ENCODE measurements at places on chromosomes 16 and 17.
A peak's percentile ranks its signal among the peaks of the same experiment; 100 is the strongest.

DNA sequence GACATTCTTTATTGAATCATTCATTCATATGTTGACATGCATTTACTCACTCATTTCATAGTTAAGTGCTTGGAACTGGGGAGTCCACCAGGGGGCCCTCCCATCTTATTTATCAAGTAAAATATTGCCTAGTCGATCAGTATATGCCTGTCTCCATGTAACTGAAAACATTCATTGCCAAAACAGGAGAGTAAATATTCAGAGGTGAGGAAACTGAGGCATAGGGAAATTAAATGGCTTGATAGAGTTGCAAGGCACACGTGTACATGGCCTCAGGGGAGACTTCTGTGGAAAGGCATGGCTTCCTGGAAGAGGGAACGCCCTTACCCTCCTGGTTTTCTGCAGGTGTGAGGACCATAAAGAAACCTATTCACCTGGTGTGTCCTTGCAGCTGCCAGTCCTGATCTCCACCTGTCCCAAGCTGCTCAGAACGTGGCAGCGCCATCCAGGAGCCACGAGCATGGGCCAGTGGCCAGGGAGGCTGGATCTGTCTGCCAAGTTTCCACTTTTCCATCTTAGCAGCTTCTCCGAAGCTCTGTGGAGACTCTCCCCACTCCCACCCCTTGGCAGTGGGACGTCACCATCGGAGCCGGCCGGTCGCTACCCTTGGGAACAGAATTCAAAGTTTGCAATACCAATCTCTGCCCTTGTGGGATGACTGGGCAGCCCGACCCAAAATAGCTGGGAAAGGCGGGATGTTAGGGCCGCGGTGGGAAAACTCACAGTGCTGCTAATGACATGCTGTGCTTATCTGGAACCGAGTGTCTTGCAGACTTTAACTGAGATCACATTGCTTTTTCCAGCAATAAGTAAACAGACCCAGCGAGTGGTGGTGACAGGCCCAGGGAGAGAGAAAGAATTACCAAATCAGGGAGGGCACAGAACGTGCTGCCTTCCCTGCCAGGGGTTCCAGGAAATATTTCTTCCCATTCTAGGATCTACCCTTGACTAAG, 4.1 kb upstream of the C1QTNF1 start:
- DNase-seq = peak; percentile 34

DNA sequence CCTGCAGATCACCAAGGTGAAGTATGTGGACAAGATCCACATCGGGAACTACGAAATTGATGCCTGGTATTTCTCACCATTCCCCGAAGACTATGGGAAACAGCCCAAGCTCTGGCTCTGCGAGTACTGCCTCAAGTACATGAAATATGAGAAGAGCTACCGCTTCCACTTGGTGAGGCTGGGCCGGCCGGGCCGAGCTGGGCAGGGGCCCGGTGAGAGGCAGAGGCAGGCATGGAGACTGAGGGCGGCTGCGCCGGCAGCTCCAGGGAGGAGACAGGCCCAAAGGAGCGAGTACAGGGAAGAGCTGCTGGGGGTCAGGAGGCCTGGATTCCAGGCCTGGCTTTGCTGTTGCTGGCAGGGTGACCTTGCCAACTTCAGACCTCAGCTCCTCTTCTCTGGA, 8.3 kb downstream of the PRSS8 start:
- DNase-seq = no peak

- DNase-seq = no peak
These were observed 18.5 kb downstream of the CYTH1 start for GRCh38 chr17:78763561-78763960.

DNA sequence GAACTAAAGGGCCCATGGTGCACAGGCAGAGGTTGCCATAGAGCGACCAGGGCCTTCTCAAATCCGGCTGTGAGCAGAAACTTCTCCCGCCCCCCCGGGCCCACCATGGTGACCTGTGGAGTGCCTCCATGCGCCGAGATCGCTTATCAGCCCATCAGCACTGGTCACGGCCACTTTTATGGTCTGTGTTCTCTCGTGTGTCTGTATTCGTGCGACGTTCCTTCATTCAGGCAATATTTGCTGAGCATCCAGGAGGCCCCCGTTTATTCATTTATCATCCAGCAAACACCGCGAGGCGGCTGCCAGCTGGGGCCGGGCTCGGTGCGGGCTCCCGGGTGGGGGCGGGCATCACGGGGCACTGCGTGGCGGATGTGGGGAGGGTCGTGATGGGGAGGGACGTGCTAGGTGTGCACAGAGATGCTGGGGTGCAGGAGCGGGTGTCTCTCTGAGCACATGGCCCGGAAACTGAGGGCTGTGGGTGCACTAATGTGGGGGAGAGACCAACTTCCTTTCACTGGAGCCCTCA, 88.0 kb upstream of the CBX4 start:
- no peak for DNase-seq

DNA sequence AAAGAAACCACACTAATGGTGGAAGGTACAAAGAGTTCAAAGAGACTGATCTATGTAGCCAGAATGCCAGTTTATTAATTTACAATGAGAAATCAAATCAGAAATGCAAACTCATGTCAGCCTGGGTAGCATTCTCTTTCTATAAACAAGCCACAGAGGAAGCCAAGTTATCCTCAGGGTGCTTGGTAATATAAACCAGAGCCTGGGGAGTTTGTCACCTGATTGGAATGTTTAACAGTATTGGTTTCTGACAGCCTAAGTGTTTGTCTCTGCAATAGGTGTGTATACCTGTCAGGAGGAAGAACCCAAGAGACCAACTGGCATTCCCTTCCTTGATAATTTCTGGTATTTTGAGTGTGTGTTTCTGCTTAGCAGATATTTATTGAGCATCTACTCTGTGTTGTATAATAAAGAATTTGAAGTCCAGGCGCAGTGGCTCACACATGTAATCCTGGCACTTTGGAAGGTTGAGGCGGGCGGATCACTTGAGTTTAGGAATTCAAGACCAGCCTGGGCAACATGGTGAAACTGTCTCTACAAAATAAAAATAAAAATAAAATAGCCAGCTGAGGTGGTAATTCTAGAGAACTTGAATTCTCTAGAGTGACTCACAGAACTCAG, 3.1 kb upstream of the C17orf58 start:
- no peak for DNase-seq

DNA sequence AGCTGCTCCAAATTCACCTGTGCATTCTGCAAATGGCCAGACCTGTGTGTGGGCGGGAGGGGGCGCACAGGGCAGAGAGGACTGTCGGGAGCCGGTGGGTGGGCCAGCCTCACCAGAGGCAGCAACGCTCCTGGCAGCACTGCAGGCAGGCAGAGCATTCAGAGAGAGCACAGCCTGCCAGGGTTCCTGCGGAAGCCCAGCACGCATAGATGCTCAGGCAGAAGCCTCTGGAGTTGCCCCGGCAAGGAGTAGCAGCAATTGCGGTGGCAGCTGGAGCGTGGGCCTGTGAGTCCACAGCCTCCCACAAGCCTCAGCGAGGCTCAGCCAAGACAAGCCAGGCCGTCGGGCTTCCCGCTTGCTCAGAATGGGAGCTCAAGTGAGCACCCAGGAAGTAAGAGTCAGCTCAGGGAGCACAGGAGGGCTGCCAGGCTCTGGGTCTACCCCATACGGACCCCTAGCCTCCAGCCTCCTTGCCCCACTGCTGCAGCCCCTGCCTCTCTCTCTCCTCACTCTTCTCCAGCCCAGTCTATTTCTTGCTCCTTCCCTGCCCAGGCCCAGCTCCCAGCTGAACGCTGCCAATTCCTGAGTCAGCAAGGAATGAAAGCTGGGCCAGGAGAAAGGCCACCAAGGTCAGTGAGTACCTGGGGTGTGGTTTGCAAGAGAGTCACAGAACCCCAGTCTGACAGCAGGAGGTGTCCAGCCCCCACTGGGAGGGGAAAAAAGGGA, 9.6 kb downstream of the EMC6 start:
- DNase-seq = no peak

GRCh38 chr16:57897996-57898395, 72.9 kb downstream of the CNGB1 start:
- no peak for DNase-seq

DNA sequence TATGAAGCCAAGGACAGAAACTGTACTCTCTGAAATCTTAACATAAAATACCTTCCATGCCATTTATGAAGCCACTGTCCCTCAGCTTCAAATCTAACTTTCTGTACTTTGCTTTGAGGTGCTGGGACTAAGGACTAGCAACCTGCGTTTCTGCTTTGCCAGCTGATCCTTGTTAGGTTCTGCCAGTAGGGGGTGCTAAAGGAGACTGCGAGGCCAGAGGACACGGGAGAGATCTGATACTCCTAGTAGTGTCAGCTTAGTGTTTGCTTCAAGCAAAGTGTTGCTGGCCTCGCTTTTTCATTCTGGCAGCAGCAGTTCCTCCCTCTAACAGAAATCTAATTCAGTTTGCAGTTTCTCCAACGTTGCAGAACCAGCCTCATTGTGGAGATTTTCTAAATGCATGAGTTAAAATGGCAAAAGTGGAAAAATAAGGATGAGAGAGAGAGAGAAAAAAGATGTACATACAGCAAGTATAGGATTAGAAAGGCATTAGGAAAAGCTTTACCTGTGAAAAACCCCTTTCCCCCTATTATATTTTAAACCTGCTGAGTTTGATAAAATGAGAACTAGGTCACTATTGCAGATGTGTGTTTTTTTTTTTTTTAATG, 297.5 kb downstream of the CA10 start:
- no peak for DNase-seq

- DNase-seq = no peak
These were observed 118.5 kb upstream of the ZNF267 start for GRCh38 chr16:31754998-31755615.

DNA sequence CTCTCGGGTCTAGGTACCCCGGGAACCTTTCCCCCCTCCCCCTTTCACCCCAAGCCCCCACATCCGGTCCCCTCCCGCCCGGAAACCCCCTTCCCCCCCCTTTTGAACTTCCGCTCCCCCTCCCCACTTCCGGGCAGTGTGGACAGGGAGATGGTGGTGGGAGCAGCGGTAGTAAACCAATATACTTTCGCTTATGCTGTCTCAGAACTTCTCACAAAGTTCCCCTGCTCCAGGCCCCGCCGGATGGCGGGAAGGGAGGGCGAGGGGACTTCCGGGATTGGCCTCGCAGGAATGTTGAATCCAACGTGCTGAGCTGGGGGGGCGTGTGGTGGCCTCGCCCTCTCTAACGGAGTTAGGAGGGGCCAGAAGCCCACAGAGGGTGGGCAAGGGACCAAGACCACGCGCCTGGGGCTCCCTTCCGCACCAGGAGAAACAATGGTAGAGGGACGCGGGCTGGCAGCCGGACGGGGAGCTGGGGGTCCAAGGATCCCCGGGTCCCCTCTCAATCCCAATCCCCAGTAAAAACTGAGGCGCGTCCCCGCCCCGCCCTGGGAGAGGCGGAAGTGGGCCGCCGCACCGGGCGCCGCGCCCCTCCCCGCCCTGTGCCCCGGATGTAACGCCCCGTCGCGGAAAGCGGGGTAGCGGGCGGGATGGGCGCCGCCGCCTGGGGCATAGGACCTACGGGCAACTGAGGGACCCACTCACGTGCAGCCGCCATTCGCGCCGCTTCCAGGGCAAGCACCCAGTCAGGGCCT, 742 bp downstream of the PFN1 start:
- peak; percentile 63 for DNase-seq

DNA sequence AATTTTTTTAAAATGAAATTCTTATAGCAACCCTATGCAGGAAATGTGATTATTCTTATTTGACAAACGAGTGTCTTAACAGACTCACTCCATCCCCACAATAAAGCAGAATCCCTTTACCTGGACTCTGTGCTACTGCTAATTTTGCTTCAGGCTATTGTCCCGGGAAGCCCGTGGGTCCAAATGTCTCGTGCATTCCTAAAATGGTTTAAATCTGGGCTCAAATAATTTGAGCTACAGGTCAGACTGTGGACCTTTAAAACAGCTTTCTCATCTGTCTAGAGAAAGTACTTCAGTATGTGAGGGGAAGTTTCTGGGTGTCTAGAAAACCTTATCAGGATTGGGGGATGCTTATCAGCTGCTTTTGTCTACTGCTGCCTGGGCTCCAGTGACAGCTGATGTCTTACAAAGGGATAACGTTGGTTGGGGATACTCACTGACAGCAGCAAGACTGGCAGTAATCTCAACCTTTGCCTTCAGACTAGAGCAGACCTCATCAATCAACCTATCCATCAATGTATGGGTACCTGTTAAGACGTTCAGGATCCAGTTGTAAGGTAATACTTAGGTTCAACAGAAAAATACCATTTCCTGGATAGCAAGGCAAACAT, 197.9 kb upstream of the CDH11 start:
- DNase-seq = no peak

- DNase-seq = no peak
These were observed 4.3 kb upstream of the HES7 start for GRCh38 chr17:8128125-8128784.

DNA sequence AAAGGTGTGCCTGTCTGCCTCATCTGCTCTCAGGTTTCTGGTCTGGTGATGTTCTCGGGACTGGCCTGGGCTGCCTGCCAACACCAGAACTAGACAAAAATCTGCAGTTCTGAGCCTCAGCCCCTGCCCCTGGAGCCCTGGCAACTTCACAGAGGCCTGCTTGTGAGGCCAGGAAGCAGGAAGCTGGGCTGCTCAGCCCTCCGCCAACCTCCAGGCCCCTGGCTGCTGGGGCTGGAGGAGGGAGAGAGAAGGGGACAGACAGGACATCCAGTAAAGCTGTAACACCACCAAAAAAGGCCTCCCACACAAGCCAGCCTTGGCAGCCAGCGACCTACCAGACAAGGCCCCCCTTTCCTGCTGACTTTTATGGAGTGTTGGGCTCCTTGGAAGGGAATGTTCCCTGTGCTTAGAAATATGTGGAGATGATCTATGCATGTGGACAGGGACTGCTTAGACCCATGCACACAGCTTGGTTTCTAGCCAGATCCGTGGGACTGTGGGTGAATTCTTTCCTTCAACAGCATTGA, 157.6 kb downstream of the XYLT1 start:
- DNase-seq = no peak

DNA sequence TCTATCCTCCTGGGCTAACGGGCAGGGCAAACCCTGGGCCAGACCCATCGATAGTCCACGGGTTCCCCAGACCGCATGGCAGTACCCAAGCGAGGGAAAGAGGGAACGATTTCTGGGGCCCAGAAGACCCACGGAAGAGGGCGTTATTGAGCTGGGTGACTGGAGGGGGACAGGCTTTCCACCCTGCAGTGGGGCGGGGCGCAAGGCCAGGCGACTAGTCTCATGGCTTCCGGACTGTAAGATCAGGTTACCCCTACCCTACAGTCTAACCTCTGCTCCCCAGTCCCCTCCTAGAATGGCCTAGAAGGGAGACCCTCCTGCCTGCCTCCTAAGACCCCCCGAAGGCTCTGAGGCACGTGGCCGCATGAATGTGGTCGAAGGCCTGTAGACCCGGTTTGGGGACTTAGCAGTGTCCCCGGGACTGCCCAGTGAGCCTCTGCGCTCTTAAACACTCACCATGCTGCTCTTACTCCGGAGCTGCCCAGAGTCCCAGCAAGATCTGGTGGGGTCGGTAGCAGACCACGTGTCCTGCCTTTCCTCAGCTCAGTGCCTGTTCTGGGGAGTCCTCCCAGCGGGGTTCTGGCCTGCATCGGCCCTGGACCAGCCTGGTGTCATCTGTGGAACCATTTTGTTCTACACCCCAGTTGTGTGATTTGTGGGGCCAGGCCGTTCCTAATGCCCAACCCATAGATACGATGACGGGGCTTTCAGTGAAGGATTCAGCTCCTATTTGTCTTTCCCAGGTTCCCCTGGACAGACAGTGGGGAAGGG, 13.2 kb upstream of the AURKB start:
- peak; percentile 51 for DNase-seq
